Activated gamma-delta T cell treated with anti-CD3 and anti-CD28 coated beads, Interleukin-2, amount 50 U/mL, for 16 hours (primary cell): ENCODE measurements at places on chromosomes 12 and 14.

DNA sequence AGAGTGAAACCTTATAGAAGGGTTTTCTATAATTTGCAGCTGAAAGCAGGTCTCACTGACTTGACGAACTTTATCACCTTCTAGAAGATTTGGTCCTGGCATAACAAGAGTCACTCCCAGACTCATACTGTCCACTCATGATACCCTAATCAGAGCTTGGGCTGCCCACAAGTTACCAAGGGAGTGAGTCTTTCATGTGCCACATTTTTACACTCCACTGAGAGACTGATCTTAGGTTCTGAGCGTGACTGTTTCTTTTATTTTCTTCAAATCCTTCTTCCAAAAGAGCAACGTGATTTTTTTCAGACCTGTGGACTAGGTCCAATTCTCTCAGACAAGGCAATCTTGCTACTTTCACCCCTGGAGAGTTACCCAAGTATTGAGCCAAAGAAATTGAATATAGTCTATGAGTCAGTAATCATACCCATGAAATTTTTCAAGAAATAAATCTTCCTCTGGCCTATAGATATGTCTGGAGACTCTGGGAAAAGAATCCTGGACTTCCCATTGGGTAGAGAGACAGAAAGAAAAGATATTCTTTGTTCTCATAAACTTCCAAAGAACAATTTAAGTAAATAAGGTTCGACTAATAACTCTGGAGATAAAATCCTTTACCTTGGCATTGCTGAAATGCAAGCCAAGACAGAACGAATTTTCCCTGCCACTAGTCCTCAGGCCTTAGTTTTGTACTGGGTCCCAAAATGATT lies 26.9 kb downstream of the SIX1 start:
- DNase-seq, result no peak

DNA sequence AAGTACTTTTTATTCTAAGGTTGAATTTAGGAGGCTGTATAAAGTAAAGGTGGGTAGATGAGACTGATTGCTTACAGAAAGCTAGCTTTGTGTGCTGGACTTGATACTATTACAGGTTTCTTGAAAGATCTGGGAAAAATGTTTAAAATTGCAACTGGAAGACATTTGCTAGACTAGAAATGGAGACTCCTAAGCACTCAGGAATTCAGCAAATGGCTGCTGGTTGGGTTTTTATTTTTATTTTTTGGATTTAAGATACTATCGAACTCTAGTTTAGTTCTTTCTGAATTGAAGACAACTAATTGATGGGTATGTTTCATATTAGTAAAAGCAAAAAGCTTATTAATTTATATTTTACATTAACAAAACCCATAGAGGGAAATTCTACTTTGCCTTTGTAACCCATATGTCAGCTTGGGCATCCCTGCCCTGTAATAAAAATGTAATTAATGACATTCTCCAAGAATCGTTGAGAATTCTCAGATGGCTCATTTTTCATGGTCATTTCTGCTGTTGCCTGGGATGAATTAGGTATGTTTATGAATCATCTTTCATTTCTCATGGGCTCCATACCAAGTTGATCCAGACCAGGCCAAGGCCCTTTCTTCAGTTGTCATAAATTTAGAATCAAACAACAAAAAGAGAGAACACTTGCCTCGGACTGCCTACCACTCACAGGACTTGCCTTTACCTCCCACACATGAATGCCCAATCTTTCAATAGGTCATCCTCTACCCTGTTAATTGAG lies 102.1 kb downstream of the ERGIC2 start:
- DNase-seq, result no peak

DNA sequence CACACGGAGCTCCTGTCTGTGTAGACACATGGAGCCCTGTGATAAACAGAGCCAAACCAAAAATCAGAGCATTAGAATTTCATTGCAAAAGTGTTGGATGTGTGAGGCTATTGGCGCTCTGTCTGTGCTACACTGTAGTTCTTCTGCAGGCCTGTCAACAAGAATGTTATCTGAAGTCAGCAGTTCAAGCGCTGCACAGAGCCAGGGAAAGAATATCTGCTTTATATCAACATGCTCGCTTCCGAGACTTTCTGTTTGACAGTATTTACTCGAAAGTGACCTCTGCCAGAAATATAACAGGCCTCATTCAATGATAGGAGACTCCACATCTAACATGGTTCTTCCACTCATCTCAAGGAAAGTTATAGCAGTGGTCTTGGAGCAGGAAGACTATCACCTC lies 118.3 kb downstream of the CCER1 start:
- no peak for DNase-seq

- DNase-seq, result no peak
Observed at GRCh38 chr12:59491877-59492276, 104.0 kb upstream of the SLC16A7 start.

GRCh38 chr12:450438-450837 lies 9.3 kb upstream of the B4GALNT3 start:
- no peak for DNase-seq

DNA sequence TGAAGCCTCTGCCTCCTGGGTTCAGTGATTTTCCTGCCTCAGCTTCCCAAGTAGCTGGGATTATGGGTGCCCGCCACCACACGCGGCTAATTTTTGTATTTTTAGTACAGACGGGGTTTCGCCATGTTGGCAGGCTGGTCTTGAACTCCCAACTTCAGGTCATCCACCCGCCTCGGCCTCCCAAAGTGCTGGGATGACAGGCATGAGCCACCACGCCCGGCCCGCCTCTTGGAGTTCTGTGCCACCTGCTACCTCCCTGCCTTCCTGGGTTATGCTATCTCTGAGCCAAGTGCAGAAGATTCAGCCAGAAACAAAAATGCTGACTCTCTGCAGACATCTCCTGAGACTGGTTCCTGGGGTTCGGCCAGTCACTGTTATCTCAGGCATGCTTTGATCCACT lies 13.2 kb downstream of the CABP1 start:
- DNase-seq, result no peak

- no peak for DNase-seq
Observed at GRCh38 chr12:7784701-7785100, 4.5 kb upstream of the NANOG start.

DNA sequence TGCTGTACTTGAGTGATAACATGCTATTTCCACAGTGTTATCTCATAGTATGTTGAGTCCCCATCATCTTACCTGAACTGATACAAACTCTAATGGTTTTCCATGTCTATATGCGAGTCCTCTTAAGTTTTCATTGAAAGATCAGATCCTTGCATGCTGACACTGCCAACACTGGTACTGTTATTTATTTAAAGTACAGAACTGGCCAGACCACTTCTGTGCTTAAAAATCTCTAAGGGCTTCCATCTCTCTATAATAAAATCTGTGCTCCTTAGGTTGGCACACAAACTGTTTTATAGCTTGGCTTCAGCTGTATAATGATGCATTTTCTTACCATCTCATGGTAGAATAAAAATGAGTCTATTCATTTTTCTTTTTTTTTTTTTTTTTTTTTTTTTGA lies 188.1 kb downstream of the ERC1 start:
- DNase-seq, result no peak

GRCh38 chr12:85642288-85642687 lies 193.9 kb downstream of the RASSF9 start:
- DNase-seq, result no peak

DNA sequence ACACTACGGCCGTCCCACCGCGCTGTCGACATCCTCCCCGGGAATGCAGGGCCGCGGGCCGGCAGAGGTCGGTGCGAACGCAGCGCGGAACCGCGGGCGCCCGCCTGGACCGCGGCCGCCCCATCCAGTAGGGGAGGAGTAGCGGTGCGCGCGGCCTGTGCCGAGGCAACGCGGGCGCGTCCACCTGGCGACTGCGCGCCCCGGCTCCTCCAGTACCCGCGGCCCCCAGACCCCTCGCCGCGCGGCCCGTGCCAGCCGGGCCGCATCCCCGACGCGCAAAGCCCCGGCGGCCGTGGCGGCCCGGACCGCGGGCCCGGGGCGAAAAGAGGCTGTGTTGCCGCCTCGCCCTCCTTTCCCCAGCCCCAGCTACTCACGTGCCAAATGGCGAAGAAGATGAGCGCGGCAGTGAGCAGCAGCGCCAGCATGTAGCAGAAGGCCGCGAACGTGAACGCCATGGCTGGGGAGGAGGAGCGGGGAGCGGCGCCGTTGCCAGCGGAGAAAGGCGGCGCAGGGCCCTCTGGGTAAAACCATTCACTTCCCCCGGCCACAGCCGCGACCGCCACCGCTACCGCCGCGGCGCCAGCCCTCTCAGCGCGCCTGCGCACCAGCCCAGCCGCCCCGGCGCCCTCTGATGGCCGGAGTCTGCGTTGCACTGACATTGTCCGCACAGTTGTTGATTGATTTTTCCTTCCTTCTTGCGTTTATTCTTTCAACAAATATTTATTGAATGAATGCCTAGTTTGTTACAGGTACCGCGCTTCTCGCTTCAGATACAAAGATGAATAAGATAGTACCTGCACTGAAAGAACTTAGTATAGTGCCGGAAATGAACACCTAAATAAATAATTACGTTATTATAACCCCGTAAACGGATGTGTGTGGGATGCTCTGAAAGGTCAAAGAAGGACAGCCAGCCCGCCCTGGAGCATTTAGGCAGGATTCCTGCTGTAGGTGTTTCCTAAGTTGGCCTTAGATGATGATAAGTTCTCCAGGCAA lies at the start of gene CNIH1:
Gene CNIH1, minus strand, starts transcription at position 502 of the 996 bp plus-strand sequence. Its CDS starts 47 bp downstream, at position 455.
- DNase-seq, result peak; percentile 88

GRCh38 chr14:100214770-100215083 lies 24.2 kb upstream of the YY1 start:
- no peak for DNase-seq

- DNase-seq, result no peak
Observed at GRCh38 chr14:69850086-69850735, 29.0 kb upstream of the SMOC1 start.

DNA sequence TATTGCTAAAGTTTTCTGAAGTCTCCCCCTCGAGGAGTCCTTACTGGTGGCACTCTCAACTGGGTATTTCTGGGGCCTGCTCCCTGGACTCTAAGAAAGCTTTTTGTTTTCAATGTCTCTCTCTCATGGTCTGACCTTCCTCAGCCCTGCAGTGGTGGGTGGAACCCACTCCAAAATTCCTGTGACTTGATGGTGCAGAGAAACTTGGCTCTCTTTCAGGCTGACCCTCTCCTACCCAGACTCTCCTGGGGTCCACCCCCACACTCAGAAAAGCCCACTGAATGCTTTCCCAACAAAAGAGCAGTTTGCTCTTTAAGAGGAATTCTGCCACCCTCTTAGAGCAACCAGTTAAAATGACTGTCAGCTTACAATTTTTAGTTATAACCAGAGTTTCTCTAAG lies 967 bp upstream of the PTCSC3 start:
- no peak for DNase-seq

DNA sequence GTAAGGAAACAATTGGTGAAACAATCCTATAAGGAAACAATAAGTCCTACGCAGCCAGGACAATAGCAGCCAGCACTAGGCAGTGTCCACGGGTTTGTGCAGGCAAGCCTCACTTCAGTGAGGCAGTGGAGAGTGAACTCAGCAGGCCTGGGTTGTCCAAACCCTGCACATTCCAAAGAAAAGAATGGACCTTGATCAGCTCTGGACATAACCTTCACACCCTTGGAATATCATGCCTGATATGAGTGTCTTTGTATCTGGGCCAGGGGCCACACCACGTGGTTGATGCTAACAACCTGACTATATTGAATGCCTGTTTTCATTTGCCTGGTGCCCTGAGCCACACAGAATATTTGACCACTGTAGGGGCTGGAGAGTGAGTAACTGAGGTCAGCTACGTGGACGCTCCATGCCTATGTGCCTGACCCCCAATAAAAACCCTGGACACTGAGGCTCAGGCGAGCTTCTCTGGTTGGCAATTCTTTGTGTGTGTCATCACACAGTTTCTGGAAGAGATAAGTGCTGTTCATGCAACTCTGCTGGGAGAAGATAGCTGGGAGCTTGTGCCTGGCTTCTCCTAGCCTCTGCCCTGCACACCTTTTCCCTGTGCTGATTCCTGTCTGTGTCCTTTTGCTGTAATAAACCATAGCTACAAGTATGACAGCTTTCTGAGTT lies 81.4 kb upstream of the NCOR2 start:
- no peak for DNase-seq

- DNase-seq, result peak; percentile 50
Observed at GRCh38 chr14:35365130-35366055, 39.2 kb downstream of the NFKBIA start.

- no peak for DNase-seq
Observed at GRCh38 chr12:27937768-27938167, 34.8 kb downstream of the PTHLH start.

GRCh38 chr12:78802593-78802992 lies 62.0 kb upstream of the SYT1 start:
- DNase-seq, result no peak
